ENCODE measurements at places on chromosomes 16 and 17.

DNA sequence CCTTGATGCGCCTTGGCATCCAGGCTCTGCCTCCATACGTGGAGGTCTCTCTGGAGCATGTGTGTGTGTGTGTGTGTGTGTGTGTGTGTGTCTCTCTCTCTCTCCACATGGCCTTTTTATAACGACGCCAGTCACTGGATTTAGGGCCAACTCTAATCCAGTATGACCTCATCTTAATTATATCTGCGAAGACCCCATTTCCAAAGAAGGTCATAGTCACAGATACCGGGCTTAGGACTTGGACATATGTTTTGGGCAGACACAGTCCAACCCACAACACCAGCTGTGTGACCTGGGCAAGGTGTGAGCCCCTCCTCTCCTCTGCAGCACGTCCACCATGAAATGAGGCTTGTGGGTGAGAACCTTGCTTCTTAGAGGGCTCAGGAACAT is 138.4 kb upstream of the PLCG2 start:
- no peak for DNase-seq

DNA sequence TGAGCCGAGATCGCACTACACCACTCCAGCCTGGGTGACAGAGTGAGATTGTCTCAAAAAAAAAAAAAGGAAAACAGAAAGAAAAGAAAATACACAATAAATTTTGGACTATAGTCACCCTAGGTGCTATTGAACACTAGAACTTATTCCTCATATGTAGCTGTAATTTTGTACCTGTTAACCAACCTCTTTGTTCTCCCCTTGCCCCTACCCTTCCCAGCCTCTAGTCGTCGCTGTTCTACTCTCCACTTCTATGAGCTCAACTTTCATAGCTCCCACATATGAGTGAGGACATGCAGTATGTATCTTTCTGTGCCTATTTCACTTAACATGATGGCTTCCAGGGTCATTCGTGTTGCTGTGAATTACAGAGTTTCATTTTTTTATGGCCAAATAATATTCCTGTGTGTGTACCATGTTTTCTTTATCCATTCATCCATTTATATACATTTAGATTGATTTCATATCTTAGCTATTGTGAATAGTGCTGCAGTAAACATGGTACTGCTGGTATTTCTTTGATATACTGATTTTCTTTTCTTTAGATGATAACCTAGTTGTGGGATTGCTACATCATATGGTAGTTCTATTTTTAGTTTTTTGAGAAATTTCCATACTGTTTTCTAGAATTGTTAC is 28.3 kb downstream of the VPS35L start:
- no peak for DNase-seq

GRCh38 chr17:82863941-82864712 is 24.3 kb upstream of the ZNF750 start:
- DNase-seq, result no peak

GRCh38 chr17:17576772-17577234 is 14.7 kb downstream of the PEMT start:
- no peak for DNase-seq

- DNase-seq, result no peak
Observed at GRCh38 chr17:17345294-17345597, 42.1 kb downstream of the NT5M start.

GRCh38 chr17:77098884-77099545 is 41.8 kb upstream of the SEC14L1 start:
- no peak for DNase-seq

DNA sequence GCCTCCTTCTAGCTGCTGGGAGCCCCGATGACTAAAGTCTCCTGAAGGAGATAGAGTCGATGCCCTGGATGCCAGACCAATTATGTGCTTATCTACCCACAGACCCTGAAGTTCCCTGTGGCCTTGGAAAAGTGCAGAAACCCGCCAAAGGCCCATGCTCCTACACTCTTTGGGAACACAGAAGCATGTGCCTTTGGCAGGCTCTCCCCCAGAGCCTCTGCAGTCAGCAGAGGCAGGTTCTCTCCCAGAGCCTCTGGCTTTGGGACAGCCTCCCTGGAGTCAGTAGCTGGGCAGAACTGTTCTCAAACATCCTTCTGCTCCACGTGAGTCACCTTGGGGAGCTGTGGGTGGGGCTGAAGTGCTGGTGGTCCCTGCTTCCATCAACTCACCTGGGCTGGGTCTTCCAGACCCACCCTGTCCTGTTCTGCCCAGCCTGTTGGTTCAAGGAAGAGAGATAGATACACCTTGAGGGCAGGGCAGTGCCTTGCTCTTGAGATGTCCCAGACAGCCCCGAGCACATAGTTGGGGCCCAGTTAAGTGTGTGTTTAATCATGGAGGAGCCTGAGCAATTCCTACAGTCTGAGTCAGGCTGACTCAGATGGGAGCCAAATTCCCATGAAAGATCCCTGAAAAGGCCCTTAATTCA is 3.2 kb upstream of the CDK5RAP3 start:
- no peak for DNase-seq

DNA sequence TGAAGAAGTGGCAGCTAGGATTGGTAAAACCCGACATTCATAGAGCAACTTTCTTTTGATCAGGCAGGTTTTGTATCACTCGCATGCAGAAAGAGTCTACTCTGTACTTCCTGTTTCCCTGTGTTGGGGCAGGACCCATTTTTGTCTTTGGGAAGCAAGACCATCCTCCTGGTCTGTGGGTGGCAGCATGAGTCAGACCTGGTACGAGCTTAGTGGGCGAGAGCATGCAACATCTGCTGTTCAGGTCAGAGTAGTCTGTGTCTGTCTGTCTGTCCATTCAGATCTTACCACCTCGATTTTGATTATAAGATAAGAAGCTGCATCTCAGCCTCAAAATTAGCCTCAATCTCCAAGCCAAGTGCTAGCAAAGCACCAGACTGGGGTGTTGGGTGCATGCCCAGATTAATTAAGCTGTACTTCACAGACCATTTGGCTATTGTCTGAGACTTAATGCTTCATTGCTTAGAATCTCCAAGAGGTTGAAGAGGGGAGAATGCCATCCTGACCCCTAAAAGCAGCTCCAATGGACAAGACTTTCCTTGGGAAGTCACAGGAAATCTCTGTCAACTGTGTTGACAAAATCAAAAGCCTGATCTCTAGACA is 110.9 kb downstream of the XYLT1 start:
- DNase-seq, result no peak

- peak; percentile 58 for DNase-seq
Observed at GRCh38 chr17:9924735-9925191, 19.7 kb upstream of the RCVRN start.
